Testis (tissue), 5 donors: ENCODE measurements at places on chromosomes 1 and 21. TPM values are rescaled to one million over a fixed set of nuclear protein-coding genes. Genes with fewer than 3 reads are reported as not detected.

Gene PTTG1IP
- total RNA-seq: 195 TPM

Gene CYP4Z1
- total RNA-seq: 0.68 TPM

Gene CASZ1
- 9.4 TPM for total RNA-seq

Gene ILDR2
- total RNA-seq: 217 TPM

Gene LRRIQ3
- 23.1 TPM for total RNA-seq

Gene RASAL2
- total RNA-seq: 41.7 TPM

Gene KRTAP13-2
- total RNA-seq: not detected

Gene WNT9A
- 3.5 TPM for total RNA-seq

Gene TDRD10
- 50.9 TPM for total RNA-seq

Gene C1QC
- 8.6 TPM for total RNA-seq

Gene SSX2IP
- total RNA-seq: 128 TPM

Gene PHLDA3
- total RNA-seq: 22.7 TPM

Gene PRR9
- 2.8 TPM for total RNA-seq

Gene CORT
- 0.62 TPM for total RNA-seq

Gene ADAMTS5
- 3.7 TPM for total RNA-seq

Gene C8A
- not detected for total RNA-seq

Gene AMPD1
- not detected for total RNA-seq

Gene GJA9
- total RNA-seq: 0.19 TPM

Gene CLDN14
- total RNA-seq: 0.31 TPM

Gene GBP5
- 5.6 TPM for total RNA-seq

Gene VCAM1
- total RNA-seq: 4.1 TPM

Gene DIO1
- total RNA-seq: 0.81 TPM

Gene S100A12
- not detected for total RNA-seq

Gene TRIM67
- total RNA-seq: 0.19 TPM

Gene TFF1
- total RNA-seq: not detected

Gene PCBP3
- 58.3 TPM for total RNA-seq

Gene SLC30A2
- total RNA-seq: 0.87 TPM

Gene FMO4
- 4.2 TPM for total RNA-seq

Gene HUNK
- 6.8 TPM for total RNA-seq

Gene HSPB7
- total RNA-seq: 11.7 TPM

Gene TMPRSS15
- 0.68 TPM for total RNA-seq

Gene KRTAP6-2
- not detected for total RNA-seq

Gene FGGY
- 32.8 TPM for total RNA-seq

Gene ARHGEF16
- total RNA-seq: 17.1 TPM

Gene NENF
- total RNA-seq: 33.9 TPM

Gene GPA33
- total RNA-seq: 0.62 TPM

Gene TCP10L
- 81.3 TPM for total RNA-seq

Gene SPATA21
- total RNA-seq: 6.0 TPM

Gene HDGF
- total RNA-seq: 97.7 TPM

Gene ASCL5
- total RNA-seq: 0.24 TPM

Gene GDAP2
- 47.6 TPM for total RNA-seq

Gene BSND
- 0.24 TPM for total RNA-seq

Gene TMEM183A
- 129 TPM for total RNA-seq

Gene RNF186
- total RNA-seq: 0.19 TPM

Gene BARHL2
- 6.3 TPM for total RNA-seq

Gene NPHS2
- 1.1 TPM for total RNA-seq

Gene TMIGD3
- 63.6 TPM for total RNA-seq

Gene IGSF9
- total RNA-seq: 4.8 TPM

Gene IL23R
- 2.6 TPM for total RNA-seq

Gene VSIG8
- 0.43 TPM for total RNA-seq

Gene AIRE
- total RNA-seq: 0.55 TPM

Gene DMBX1
- 1.7 TPM for total RNA-seq

Gene DMRTA2
- total RNA-seq: 5.1 TPM

Gene SV2A
- 1.4 TPM for total RNA-seq

Gene TPTE
- 71.1 TPM for total RNA-seq

Gene PIGR
- total RNA-seq: not detected
